ENCODE measurements at places on chromosomes 12 and 14.

DNA sequence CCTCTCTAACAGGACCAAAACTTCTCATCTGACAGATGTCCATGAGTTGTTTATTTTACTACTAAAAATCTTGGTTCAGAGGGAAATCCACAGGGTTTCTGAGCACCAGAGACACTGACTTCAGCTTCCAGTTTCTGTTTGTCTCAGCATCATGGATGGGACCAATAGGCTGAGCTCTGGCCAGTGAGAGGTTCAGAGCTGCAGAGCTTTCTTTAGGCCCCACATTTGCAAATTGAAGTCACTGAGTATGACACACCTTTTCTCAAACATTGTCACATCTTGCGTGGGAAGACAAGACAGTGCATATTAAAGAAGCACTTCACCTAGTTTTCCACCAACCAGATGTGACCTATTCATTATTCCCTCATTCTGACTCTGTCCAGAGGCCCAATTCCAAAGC, 45.2 kb downstream of the RDH12 start:
- no peak for DNase-seq

DNA sequence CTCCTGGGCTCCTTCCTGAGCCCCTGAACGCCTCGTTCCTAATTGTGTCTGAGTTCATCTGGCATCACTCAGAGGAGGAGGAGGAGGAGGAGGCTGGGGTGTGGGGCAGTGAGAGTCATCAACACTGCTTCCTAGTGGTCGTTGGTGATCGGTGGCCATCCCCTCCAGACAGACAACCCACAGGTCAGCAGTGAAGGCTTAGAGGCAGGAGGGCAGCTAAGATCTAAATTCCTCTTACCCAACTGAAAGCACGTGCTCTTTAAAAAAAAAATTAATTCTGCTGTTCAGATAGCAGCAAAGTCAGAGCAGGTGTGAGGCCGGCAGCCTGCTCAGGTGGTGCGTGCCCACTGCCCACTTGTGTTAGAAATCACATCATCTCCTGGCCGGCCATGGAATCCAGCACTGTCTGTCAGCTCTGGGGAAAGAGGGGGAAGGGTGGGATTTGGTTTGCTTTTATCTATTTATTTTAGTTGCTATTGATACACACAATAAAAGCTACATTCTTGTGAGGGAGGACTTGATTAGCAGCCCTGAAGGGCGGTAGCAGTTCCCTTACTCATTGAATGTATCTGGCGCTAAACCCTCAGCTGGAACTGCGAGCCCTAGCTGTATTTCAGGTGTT, 46.6 kb downstream of the PPP2R5C start:
- DNase-seq: no peak

GRCh38 chr12:92550661-92551060, 152.1 kb upstream of the PLEKHG7 start:
- DNase-seq: no peak

GRCh38 chr12:65501093-65501621, 222.7 kb downstream of the MSRB3 start:
- DNase-seq: no peak

- DNase-seq: no peak
These were observed 21.6 kb downstream of the GPR132 start for GRCh38 chr14:105043641-105044040.
